A549 treated with CORT108297 at 1 μM for 4 hours (cell line): ENCODE measurements at places on chromosomes 11 and 22. TPM values are rescaled to one million over a fixed set of nuclear protein-coding genes. Genes with fewer than 3 reads are reported as not detected.

The DGAT2 gene
- total RNA-seq = 1.5 to 3.1 TPM (median 2.0 TPM) in 5 replicates

The MICAL2 gene
- 86.6 to 133 TPM (median 115 TPM) in 5 replicates for total RNA-seq

The SPDYC gene
- total RNA-seq = not detected in 5 replicates

The MS4A8 gene
- not detected in 5 replicates for total RNA-seq

The KCNJ11 gene
- 0.30 to 0.60 TPM (median 0.45 TPM) in 5 replicates for total RNA-seq

The HBG2 gene
- not detected in 5 replicates for total RNA-seq

The MS4A5 gene
- not detected in 5 replicates for total RNA-seq

The C22orf42 gene
- not detected in 5 replicates for total RNA-seq

The KCNK4 gene
- 0.07 to 0.10 TPM (median 0.09 TPM) in 3 of 5 replicates, not detected in the others for total RNA-seq

The APOA4 gene
- total RNA-seq = not detected in 5 replicates

The PVALB gene
- not detected in 5 replicates for total RNA-seq

The ARHGAP8 gene
- 1.3 to 2.2 TPM (median 1.8 TPM) in 5 replicates for total RNA-seq

The EIF3D gene
- 155 to 212 TPM (median 161 TPM) in 5 replicates for total RNA-seq

The THRSP gene
- not detected in 5 replicates for total RNA-seq

The CYTH4 gene
- total RNA-seq = 0.70 to 1.3 TPM (median 1.0 TPM) in 5 replicates

The MUC2 gene
- 0.14 to 0.97 TPM (median 0.27 TPM) in 5 replicates for total RNA-seq

The MS4A6E gene
- not detected in 5 replicates for total RNA-seq

The NLRP6 gene
- total RNA-seq = not detected in 5 replicates

The OLFML1 gene
- total RNA-seq = 0.03 TPM in 1 of 5 replicates, not detected in the others

The CLCF1 gene
- 39.1 to 53.1 TPM (median 45.3 TPM) in 5 replicates for total RNA-seq

The TBX1 gene
- 3.0 to 5.2 TPM (median 5.0 TPM) in 5 replicates for total RNA-seq

The SSTR3 gene
- total RNA-seq = not detected in 5 replicates

The CALCA gene
- 0.14 TPM in 1 of 5 replicates, not detected in the others for total RNA-seq

The SMTNL1 gene
- total RNA-seq = not detected in 5 replicates

The NOX4 gene
- not detected in 5 replicates for total RNA-seq

The CNIH2 gene
- total RNA-seq = 1.6 to 2.5 TPM (median 2.4 TPM) in 5 replicates

The SLC15A3 gene
- total RNA-seq = not detected in 5 replicates

The SORL1 gene
- 1.5 to 1.7 TPM (median 1.6 TPM) in 5 replicates for total RNA-seq

The KCNQ1OT1 gene
- 0.03 to 0.06 TPM (median 0.05 TPM) in 5 replicates for total RNA-seq

The NRGN gene
- 6.3 to 11.9 TPM (median 11.1 TPM) in 5 replicates for total RNA-seq

The KRTAP5-2 gene
- total RNA-seq = not detected in 5 replicates

The ART5 gene
- total RNA-seq = 0.15 to 0.39 TPM (median 0.33 TPM) in 5 replicates

The SLC5A12 gene
- not detected in 5 replicates for total RNA-seq

The MS4A4A gene
- total RNA-seq = not detected in 5 replicates
